ENCODE measurements at places on chromosomes 2 and 18.

DNA sequence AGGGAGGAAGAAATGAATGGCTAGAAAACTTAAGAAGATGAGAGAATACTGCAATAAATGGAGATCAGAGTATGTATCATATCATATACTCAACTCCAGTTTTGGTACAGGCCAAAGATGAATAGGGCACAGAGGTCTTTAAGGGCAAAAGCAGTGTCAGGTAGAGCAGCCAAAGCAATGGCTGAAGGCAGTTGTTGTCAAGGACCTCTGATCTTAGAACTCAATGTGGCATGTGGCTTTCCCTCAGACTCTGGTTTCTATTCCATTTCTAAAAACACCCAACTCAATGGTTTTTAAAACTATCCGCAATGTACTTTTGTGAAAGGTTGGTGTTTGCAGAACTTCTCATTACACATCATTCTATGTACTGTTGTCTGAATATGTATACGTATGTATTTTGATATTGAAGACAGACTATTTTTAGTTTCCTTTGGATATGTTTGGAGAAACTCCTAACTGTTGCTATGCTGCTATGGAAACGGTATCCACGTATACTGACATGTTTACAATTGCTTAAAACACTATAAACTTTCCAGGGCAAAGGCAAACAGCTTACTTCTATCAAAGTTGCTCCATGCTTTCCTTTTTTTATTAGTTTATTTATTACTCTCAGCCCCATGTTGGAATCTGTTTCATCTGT is 58.1 kb upstream of the PELI1 start:
- DNase-seq, result no peak

DNA sequence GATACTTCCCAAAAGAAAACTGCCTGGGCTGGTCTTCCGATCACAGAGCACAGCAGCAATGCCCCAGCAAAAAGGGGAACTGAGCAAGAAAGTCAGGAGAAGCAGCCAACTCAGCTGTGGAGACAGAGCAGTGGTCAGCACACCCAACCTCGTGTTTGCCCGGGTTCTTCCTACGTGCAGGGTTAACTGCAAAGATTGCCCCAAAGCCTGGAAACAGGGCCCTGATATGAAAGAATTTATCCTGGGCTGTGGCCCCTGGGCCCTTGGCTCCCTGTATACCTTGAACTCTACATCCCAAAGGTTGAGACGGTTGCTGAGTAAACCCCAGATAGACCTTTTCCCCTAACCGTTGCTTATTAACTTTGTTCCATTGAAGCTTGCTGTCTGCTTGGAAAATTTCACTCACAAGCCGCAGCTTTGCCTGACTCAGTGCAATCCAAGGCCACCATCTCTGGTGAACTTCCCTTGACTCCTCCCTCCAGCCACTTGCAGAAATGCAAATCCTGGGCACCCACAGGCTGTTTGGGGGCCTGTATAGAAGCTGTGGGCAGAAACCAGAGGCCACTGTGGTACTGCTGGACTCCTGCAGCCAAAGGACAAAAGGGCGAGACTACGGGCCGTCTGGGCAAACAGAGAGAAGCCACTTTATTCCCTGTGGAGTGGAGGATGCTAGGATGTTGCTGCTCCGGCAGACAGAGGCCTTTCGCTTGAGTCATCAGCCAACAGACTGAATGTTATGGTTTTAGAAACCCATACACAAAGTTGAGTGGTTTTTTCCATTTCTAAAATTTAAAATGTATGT is 18.2 kb downstream of the NRP2 start:
- peak; percentile 45 for DNase-seq

DNA sequence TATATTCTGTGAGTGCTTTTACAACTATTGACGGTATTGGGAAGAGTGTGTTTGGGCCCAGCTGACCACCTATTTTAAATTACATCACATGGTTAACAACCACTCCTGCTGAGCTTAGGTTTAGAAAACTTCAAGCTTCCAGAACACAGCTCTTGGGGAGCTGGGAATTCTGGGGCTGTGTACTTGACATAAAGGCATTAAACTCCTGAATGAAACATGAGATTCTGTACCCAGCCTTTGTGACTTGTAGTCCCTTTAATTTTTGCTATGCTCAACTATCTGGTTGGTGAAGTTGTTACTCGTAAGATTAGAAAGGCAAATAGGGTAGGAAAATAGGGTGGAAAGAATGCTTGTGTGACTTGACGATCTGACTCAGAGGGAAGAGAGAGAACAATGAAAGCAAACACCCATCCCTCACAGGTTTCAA is 66.9 kb downstream of the LTBP1 start:
- DNase-seq, result no peak

DNA sequence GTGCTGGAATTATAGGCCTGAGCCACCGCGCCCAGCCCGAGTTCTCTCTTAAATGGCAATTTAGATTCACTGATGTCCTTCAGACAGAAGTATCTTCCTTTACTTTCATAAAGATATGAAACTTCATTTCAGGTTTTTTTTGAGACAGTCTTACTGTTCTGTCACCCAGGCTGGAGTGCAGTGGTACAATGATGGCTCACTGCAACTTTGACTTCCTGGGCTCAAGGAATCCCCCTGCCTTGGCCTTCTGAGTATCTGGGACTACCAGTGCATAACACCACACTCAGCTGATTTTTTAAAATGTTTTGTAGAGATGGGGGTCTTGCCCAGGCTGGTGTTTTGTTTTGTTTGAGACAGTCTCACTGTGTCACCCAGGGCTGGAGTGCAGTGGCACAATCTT is 13.2 kb downstream of the ITGB1BP1 start:
- DNase-seq, result no peak

GRCh38 chr2:240819126-240819857 is 727 bp downstream of the KIF1A start:
- DNase-seq, result no peak

GRCh38 chr2:120787822-120788700 is 52.4 kb downstream of the GLI2 start:
- DNase-seq, result no peak

DNA sequence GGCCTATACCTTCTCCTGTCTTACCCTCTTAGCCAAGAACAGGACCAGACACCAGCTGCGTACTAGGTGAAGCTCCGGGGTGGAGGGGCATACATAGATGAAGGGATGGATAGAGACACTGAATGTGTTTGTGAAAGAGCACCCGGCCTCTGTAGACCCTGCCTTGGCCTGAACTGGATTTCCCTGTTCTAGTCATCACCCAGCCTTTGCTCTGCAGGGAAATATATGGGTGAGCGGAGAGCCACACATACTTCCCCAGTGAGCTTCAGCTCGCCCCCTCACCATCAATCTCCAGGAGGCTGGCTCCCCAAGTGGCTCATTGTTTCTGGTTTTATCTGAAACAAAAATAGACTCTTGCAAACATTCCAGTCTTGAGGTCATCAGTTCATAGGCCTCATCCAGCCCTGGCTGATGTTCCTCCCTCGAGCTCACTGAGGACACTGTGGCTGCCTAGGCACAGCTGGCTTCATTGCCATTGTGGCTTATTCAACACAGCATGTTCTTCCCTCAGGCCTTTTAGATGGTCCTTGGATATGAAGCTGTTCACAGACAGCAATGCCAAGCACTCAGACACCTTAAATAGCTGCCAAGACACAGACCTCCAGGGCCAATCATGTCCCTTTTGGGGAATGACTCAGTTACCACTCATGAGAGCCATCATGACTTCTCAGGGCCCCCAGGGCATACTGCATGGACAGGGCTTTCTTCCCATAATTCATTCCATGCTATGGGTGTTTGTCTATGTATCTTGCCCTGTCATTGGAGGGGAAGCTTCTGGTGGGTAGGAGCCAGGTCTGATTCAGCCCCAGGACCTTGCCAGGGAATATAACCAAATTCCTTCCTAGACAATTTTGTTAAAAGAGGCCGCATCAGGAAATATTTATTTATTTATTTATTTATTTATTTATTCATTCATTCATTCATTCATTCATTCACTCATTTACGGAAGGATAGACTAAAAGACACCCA is 82.4 kb downstream of the TTC32 start:
- no peak for DNase-seq

DNA sequence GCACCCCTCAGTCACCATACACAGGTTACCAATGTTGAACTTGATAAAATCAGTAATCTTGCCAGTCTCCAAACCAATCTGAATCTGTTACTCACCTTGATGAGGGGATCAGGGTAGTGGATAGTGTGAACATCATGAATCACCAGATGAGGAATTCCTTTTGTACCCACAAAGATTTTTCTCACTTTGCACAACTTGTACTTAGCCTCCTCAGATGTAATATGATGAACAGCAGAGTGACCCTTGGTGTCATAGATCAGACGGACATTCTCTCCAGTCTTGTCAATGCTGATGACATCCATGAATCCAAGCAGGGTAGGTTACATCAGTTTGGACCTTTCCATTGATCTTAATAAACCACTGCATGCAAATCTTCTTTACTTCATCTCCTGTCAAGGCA is 54.7 kb downstream of the MDH1 start:
- DNase-seq, result no peak

- no peak for DNase-seq
Observed at GRCh38 chr18:8762968-8763367, 57.6 kb downstream of the MTCL1 start.

- DNase-seq, result no peak
Observed at GRCh38 chr18:80169607-80170006, 60.5 kb downstream of the ADNP2 start.

- no peak for DNase-seq
Observed at GRCh38 chr18:45510656-45511055, 104.6 kb upstream of the SLC14A2 start.

DNA sequence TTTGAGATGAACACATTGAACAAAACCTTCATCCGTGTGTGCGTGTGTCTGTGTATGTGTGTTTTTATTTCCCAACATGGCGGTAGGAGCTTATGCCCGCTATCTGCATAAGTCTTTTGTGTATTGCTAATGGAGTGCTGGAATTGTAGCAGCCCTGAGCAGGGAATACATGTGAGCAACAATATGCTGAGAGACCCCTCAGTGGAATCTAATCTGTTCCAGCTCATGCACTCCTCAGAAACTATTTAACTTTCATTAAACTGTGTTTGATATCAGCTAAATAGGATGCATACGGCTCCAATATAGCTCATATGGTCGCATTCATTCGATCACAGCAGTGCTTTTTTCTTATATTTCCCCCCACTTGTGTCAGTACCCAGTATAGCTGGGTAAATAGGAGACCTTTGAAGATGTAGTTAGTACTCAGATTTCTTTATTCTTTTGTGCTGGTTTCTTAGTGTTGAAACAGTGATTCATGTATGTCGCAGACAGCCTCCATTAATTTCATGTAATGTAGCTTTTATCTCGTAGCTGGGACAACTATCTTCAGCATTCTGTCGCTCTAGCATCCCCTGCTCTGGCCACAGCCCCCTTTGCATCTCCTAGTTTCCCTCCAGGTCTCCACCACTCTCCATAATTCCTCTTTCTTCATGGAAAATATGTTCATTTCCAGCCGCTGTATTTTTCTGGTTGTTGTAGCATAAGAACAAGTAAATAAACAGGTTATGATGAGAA is 891.2 kb downstream of the BCL11A start:
- DNase-seq, result no peak

DNA sequence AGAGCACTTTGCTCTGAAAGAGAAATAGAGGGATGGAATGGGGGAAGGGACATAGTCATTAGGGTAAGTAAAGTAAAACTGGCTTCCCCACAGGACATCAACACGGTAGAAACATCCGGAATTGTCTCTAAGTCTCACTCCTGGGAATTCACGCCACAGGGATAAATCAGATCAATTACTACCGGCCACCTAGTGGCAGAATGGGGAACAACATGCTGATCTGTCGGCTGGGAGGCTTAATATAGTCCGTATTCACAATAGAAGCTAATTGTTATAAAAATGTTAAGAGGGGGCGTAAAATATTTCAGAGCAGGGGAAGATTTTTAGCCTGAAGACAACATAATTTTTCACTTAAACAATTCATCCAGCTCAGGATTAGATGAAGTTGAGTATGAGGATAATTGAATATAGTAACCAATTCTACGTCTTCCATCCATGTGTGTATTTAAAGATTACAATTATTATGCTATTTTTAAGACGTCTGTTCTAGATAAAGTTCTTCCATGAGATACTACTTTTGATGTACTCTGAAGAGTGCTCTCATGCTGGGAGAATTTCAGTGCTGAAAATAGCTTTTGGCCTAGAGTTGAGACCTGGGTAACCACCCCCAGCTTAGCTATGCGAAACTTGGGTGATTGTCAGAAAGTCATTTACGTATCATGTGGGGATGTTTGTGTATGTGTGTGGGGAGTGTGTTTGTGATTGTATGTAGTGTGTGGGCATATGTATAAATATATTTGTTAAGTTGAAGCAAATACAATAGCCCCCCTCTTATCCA is 65.7 kb downstream of the LRRTM1 start:
- DNase-seq, result peak; percentile 52

GRCh38 chr2:46971929-46972328 is 56.3 kb upstream of the MCFD2 start:
- DNase-seq, result no peak

DNA sequence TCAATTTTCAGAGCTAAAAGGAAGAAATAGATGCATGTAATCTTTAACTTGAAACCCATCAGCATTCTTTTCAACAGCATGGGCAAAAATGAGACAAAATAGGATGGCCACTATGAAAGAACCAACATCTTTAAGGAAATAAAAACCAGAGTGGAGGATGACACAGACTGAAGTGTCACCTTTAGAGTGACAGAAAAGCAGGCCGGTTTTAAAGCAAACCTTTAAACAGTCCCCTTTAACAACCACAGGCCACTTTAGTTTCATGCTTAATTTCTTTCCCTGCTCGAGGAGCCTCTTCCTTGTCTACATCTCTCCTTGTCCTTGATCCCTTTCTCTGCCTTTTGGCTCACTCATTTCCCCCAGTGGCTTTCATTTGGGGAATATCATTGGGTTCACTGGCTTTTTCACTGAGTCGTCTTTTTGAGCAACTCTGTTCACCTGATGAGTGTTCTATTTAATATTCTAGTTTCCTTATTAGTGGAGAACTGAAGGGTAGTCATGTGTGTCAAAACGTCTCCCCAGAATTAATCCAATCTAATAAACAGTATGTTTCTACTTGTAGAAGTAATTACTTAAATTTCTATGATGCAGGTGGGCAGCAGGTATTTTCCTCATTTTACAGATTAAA is 72.5 kb downstream of the DOCK10 start:
- no peak for DNase-seq

DNA sequence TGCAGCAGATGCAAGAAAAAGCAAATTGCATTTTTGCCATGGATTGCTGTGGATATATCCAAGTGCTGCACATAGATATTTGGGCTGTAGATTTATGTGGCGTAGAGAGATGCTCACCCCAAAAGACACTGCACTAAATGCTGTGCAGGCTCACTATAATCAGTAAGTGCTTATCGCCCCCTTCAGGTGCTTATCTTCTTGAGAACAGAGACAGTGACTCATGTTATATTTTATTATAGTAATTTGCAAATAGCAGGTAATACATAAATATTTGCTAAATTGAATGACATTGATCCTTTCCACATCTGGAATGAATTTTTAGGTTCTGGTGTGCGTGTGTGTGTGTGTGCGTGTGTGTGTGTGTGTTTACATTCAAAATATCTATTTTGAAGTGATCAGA is 36.8 kb upstream of the PLEKHM3 start:
- peak; percentile 69 for DNase-seq

DNA sequence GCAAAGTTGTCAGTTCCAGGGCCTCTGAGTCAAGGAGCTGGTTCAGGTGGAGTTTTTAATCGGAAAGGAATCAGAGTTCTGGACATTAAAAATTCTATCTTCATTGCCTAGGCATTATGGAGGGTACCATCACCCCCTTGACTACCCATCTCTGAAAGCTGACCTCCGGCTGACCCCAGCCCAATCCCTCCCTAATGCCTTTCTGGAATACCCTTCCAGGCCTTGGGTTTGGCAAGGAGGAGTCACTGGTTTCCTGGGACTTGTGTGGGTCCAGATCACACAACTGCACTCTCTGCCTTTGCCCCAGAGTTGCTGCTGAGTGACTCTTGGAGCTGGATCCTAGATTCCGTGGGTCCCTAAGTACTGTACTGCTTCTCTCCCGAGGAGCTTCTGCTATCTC is 1.0 kb upstream of the OSR1 start:
- DNase-seq, result no peak
